ENCODE measurements at places on chromosomes 11 and 22.

- DNase-seq, result no peak
Measured at GRCh38 chr22:46460857-46461256, 76.6 kb downstream of the CELSR1 start.

GRCh38 chr11:120674542-120674941, 163.0 kb downstream of the GRIK4 start:
- no peak for DNase-seq

DNA sequence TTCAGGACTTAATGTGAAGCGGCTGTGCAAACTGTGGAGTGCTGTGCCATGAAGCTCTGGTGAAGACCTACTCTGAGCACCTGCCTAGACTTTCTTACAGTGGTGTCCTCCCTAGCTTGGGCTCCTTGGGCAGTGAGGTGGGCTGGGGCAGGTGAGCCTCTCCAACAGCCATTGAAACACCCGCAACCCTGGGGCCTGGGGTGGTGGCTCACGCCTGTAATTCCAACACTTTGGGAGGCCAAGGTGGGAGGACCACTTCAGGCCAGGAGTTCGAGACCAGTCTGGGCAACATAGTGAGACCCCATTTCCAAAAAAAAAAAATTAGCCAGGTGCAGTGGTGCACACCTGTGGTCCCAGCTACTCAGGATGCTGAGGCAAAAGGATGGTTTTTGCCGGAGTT, 14.3 kb upstream of the SEC14L3 start:
- no peak for DNase-seq

DNA sequence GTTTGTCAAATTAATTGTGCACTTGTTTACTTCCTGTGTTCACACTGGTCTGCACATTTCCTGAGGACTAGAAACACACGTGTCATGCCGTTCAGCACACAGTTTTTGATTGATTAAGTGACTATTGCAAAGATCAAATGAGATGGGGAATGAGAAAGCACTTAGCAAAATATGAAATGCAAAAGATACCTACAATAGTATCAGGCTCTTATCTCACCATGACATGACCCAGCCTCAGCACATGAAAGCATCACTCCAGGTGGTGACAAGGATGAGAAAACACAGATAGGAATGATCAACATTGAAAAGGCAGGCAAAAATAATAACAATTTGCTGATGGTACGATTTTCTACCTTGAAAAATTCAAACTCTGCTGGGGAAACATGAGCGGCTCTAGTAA, 42.1 kb upstream of the TP53I11 start:
- no peak for DNase-seq

DNA sequence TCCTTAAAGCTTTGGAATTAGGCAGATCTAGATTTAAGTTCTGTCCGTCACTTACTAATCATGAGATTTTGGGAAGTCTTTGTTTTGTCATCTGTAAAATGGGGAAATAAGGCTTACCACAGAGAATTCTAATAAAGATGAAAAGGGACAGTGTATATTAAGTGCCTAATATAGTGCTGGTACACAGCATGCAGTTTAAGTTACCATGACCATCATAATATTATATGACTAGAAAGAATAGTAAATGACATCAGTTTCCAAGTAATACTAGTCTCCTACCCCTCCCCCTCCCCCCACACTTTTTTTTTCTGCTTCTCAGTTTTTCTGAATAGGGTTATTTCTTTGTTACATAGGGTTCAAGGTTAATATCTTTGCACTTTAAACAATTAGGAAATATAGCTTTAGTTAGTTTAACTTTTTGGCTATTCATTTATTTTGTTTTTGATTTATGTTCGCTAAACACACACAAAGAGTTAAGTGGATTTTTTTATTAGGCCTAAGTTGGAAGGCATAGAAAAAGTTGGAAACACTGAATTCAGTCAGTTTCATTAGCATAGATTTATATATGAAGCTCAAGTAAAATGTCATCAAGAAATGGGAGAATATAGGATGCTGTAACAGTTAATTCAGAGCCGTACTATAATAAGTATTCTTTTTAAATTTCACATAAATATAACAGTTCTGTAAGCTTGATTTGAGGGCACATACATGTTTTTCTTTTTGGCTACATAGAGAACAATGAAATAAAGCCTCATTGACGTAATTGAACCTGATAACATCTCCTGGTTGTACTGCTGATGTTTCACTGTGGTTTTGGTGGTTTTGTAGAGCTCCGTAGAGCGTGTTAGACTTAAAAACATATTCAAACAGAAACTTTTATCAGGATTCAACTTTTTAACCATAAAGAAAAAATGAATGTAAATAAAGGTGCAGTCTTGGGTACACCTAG, 121.2 kb downstream of the PDE3B start:
- DNase-seq, result peak; percentile 59

- DNase-seq, result no peak
Measured at GRCh38 chr22:50444663-50445062, 30.2 kb downstream of the SBF1 start.

DNA sequence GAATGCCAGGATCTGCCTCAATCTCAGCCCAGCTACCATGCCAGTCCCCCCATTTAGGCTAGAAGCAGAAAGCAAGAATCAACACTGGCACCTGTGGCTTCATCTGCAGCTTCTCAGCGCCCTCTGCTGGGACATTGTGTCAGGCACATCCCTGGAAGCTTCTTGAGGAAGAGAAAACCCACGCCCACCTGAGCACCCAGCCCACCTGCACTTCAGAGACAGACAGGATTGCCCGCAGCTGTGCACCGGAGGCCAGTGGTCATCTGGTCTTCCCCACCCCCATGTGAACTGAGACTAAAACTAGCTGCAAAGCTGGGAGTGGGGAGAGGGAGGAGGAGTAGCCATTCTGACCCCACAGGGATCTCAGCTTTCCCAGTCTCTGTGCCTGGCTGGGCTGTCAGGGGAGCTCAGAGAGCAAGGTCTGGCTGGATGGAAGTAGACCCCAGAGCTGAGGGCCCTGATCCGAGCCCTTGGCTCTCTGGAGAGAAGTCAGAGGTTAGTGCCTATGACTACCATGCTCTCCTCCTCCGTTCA, 66.8 kb downstream of the FEZ1 start:
- peak; percentile 66 for DNase-seq

GRCh38 chr11:127194521-127194920, 194.0 kb upstream of the KIRREL3 start:
- no peak for DNase-seq

GRCh38 chr22:34038801-34039555, 118.7 kb upstream of the LARGE1 start:
- no peak for DNase-seq

DNA sequence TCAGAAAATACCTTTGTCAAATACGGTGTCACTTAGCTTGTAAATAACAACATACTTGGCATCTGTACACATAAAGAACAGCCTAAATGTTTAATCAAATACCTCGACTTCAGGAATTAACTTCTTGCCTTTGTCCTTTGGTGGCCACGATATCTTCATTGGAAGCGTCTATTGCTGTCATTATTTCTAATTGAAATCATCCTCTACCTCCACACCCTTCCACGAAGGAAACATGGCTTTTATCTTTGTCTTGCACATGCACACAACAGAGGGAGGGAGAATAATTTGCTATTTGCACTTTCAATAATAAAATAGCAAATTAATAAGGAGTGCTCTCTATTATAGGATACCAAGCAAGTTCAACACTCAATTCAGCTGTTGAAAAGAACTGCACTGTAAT, 25.8 kb upstream of the SOX6 start:
- DNase-seq, result no peak

DNA sequence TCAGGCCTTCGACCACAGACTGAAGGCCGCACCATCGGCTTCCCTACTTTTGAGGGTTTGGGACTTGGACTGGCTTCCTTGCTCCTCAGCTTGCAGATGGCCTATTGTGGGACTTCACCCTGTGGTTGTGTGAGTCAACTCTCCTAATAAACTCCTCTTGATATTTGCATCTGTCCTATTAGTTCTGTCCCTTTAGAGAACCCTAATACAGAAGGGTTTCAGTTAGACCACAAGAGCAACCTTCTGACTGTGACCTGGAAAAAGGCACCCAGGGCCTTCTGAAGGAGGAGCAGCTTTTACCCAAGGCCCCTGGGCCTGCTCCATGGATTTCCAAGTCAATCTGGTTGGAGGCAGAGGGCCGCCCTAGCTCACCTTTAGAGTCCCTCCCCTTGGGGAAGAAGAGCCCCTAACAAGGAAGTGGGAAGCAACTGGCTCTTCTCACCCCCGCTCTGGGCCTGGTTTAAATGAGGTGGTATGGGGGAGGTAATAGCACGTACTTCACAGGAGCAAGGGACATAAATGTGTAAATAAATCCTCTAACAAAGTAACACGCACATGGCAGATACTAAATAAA, 11.2 kb upstream of the CHST1 start:
- no peak for DNase-seq

DNA sequence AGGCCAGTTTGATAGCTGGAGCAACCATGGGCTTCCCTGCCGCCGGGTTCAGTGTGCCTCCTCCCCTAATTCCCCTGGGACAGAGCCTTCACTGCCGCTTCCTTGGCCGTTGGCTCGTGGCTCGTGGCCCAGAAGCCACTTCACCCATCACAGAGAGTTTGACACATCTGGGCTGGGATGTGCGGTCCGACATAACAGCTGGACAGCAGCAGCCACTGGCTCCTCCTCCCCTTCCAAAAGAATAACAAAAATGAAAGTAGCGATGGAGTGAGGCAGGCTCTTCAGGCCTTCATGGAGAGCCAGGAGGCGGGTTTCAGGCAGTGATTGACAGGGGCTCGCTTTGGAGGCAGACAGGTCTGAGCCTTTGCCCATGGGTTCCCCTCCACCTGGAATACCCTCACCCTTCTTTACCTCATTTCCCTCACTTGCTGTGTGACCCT, 8.2 kb downstream of the CREB3L1 start:
- DNase-seq, result no peak

DNA sequence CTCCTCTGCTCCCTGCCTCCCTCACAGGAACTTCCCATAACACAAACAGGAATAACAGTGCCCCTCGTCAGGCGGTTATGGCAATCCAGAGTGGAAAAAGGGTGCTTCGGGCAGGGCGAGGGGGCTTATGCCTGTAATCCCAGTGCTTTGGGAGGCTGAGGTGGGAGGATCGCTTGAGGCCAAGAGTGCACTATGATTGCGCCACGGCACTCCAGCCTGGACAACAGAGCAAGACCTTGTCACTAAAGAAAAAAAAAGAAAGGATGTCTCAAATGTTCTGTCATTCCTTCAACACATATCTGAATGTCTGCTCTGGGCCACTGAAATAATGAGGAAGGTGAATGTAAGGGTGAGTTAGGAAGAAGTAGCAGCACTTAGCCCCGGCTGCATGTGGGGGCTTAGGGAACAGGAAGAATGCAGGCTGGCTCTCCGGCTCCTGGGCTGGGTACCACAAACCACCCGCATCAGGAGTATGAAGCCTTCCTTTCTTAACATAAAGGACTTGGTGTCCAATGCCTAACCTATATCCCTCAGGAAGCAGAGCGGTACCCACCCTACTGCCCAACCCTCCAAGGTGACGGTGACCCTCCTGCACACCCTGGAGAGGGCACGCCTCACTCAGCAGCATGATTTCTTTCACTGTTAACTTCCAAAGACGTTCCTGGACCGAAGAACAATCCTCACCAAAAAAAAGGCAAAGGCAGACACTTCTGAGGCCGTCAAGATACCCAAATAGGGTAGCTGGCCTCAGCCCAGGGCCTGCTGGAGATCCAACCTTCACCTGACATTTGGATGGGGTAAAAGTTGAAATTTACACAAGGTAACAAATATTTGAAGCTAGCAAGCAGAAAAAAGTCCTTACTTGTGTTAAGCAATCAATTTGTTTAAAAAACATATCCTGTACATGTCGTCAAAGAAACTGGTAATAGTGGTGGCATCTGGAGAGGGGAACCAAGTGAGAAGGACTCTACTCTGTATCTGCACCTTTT, 3.8 kb downstream of the CPT1A start:
- DNase-seq, result no peak

DNA sequence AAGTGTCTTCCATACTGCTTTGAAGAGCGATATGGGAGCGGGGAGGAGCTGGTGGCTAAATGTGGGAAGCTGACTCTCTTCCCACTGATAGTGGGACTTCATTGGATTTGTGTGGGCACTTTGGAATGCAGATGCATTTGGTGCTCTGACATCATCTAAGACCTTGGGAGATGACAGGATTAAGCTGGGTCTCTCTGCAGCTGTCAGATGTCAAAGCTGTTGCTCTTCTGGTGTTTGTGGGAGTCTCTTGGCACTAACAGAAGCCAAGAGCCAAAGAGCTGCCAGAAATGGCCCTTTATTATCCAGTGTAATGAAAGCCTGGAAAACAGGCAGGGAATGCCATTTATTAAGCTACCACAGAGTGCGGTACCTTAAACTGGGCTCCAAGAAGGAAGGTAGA, 20.6 kb downstream of the GRAMD1B start:
- DNase-seq, result no peak

DNA sequence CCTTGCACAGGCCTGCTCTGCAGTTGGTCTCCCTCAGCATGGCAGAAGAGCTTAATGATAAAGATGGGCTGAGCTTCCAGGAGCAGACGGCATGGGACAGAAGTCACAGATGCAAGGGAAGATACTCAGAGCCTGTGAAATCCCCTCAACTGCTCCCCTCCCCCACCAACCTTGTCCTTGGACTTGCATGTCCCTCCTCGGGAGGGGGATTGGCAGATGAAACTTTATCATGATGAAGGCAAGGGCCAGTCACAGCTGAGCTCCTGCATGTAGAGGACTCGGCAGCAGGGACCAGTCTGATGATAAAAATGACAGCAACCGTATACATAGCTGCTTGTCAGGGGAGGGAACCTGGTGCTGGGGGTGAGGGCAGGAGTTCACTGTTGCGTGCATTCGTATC, 6.8 kb upstream of the SLC22A8 start:
- DNase-seq, result no peak

All from activated naive CD4-positive, alpha-beta T cell treated with anti-CD3 and anti-CD28 coated beads, Interleukin-2, amount 10 ng/mL, durations not matched to agents 7 days and 5 days (primary cell).